ENCODE measurements at places on chromosomes 7 and 10.

DNA sequence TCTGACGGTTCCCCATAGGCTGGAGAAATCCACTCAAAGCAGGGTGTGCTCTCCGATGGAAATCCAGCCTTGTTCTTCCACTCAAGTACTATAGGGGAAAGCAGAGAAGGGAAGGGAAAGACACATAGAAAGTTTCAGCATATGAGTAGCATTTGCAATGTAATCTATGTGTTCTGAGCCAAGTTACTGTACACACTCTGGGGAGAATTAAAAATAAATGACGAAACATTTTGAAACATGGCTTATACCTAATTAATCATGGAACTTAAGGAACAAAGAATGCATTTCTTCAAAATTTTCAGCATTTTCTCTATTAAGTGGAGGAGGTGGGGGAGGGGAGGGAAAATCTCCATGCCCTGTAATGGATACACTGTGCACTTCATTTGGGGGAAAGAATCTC, 198.1 kb upstream of the HABP2 start:
- DNase-seq, result no peak

GRCh38 chr7:82291931-82292330, 151.6 kb downstream of the CACNA2D1 start:
- no peak for DNase-seq

- peak; percentile 48 for DNase-seq
These were observed at the start of gene AEBP1 for GRCh38 chr7:44103923-44104859. Gene AEBP1 (plus strand): TSS chr7:44104345. CDS start chr7:44104666, 321 bp downstream.

- peak; percentile 71 for DNase-seq
These were observed 91.7 kb downstream of the CFAP58 start for GRCh38 chr10:104445359-104445758.

DNA sequence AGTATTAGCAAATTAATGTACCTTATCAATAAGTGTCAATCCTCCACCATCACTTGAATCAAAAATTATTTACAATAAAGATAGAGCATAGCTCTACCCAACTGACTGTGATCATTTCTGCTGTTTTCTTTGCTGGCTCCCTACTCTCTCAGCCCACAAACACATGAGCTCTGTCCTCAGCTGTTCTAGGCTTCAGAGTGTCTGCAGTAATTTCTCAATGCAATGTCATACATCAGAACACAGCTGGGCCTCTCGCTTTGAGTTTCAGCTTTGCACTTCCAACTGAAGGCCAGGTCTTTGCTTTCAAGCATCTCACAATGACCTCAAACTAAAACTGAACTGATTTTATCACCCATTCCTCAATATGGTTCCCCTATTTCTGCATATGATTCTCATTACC, 55.7 kb downstream of the RNF133 start:
- peak; percentile 14 for DNase-seq

DNA sequence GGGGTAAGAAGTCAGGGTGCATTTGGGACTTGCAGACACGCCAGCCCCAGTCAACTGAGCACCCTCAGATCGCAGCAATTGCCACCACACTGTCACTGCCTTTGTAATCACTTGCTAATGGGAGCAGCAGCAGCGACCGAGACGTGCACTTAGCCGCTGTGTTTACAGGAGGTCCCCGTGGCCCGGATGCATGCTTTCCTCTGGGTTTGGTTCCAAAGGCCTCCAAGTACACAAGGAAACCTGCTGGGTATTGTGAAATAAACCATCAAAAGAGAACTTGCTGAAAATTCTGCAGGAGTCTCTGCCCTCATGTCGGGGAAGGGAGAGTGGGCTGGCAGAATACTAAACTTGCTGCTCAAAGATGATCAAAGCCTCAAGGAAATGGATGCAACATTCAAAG, 341.7 kb downstream of the DNAJB6 start:
- DNase-seq, result peak; percentile 28

GRCh38 chr10:108413954-108414353, 1249.4 kb upstream of the SORCS1 start:
- DNase-seq, result no peak

GRCh38 chr10:58512491-58513187, at the start of gene BICC1:
Gene BICC1 (plus strand): TSS chr10:58512872. CDS start chr10:58513144, 272 bp downstream.
- peak; percentile 63 for DNase-seq

GRCh38 chr7:2237109-2237602, 4.4 kb upstream of the MAD1L1 start:
- no peak for DNase-seq

DNA sequence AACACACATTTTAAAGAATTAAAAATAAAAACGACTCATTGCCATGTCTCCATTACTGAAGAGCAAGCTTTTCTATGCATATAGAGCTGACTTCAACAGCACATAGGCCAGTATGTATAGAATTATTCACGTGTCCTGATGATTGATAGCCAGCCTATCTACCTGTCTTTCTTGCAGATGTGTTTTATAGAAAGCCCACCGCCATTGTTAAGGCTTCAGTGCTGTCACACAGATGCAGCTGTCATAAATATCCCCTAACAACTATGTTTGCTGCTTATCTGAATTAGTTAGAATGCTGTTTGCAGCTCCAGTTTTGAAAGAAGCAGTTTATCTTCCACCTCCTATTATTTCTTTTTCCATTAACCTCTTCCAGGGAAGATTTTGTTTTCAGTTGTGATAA, 235.9 kb downstream of the SLC25A13 start:
- no peak for DNase-seq

DNA sequence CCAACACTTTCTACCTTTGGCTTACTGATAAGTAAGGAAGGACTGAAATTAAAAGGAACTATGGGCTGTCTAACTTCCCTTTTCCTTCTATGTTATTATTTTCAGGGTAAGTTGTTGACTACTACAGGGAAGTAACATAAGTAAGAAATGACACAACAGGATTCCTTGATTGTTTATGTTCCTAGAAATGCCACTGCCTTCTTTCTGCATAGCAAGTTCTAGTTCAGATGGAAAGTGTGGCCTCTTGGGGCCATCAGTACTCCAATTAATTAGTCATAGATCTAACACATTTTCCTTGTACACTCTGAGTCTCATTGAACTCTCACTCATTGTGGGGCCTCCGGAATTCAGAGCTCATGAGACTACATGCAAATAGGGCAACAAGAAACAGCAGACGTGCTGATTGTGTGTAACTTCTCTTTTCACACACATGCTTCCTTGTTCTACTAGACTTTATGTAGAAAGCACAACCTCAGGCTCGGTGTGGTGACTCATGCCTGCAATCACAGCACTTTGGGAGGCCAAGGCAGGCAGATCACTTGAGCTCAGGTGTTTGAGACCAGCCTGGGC, 35.3 kb upstream of the HIBADH start:
- DNase-seq, result peak; percentile 44

- peak; percentile 74 for DNase-seq
These were observed 115.5 kb downstream of the RTKN2 start for GRCh38 chr10:62153191-62153590.

GRCh38 chr7:157689269-157690057, 352.7 kb downstream of the DNAJB6 start:
- peak; percentile 11 for DNase-seq

DNA sequence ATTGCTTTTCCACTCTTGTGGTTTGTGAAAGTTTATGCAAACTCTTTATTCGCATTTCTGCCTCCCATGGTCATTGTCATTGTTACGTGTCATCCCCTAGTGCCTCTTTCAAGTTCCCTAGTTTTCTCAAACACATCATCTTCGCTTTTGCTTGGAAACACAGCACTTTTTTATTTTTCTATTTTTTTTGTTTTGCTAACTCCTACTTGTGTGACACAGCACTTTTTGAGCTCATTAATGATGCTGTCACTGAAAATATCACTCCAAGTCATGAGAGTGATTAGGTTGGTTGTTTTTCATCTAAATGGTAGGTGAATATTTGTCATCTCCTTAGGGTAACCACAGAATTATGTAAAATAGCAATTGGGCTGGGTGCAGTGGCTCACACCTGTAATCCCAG, 8.5 kb upstream of the STX1A start:
- no peak for DNase-seq

DNA sequence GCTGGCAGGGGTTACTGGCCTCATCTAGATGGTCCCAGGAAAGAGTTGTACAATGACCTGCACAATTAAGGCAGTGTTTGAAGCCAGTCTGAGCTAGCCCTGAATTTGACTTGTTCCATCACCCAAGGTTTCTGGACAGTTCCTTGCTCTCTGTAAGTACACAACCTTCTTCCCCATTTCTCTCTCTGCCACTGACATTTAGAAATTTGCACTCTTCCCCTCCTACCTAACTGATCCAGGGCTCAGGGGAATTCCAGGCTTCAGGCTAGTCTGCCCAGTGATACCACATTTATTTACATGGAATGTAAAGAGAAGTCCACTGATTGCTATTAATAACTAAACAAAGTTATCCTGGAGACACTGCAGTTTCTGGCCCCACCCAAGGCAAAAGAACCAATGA, 139.0 kb upstream of the GPR26 start:
- no peak for DNase-seq
